Lung (tissue), 17 donors: ENCODE measurements at places on chromosomes 7 and 10.

GRCh38 chr10:88119160-88119559, 255.7 kb downstream of the PTEN start:
- no peak for DNase-seq

DNA sequence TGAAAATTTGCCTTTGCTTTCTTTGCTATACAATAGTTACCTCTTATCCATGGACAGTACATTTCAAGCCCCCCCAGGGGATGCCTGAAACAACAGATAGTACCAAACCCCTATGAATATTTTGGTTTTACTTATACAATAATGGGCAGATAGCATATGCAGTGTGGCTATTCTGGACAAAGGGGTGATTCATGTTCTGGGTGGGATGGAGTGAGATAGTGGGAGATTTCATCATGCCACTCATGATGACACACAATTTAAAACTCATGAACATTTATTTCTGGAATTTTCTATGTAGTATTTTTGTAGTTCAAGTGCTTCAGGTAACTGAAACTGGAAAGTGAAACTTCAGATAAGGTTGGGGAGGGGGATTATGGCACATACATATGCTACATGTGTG, 12.0 kb downstream of the STARD3NL start:
- DNase-seq = no peak

DNA sequence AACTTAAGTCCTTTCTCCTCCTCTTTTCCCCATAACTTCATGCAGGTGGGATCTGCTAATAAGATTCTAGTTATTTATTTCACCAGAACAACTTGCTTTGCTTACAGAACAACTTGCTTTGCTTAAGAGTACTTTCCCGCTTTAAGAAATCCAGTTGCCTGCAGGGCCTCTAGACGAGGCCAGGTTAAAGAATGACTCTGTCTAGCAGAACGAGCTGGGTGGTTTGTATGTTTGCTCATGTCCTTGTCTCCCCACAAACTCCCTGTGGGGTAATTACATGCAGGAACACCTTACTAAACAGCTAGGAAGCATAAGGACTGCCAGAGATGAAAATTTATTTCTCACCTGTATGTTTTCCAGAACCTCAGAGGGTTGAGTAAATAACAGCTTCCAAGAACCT, 8.8 kb upstream of the FZD8 start:
- DNase-seq = no peak

DNA sequence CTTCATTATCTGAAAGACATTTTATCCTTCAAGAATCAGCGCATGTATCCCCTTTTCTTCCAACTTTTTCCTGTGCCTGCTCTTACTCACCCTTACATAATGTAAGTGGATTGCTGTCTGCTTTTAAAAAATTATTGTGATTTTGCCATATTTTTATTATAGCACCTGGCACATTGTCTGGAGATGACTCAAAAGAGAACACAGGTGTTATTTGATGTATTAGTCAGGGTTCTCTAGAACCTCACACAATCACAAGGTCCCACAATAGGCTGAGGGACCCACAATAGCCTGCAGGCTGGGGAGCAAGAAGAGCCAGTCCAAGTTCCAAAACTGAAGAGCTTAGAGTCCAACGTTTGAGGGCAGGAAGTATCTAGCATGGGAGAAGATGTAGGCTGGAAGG, 390.0 kb downstream of the EXOC4 start:
- DNase-seq = no peak

DNA sequence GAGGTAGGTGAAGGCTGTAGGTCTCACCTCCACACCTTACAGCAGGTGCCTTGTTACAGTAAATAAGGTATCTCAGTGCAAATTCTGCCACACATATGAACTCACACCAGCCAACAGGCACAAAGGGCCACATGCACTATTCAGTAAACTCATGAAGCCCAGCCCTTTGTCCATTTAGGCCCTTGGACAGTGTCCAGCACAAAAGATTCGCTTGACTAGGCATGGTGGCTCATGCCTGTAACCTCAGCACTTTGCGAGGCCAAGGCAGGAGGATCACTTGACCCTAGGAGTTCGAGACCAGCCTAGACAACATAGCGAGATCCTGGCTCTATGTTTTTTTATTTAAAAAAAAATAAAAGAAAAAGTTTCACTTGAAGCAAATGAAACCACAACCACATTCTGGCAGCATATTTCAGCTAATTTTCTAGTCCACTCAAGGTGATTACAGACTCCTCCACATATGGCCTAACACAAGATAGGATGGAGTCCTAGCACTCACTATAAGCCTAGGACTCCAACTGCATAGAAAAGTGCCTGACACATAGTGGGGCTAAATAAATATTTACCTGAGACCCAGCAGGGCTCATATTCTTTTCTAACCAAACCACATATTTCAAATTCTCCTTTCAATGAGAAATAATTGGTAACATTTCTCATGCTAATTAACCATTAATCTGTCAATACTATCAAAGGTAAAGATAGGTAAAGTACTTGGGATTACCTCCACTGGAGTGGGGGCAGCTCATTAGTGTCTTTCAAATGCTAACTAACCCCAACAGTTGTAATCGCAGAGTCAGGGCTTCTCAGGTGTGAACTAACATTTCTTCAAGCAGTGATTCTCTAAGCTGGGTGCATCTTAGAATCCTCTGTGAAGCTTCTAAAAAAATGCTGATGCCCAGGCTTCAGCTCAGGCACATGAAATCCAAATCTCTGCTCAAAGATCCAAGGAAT, 4.5 kb upstream of the ANKRD1 start:
- DNase-seq = no peak

GRCh38 chr10:99966306-99966705, 43.4 kb downstream of the DNMBP start:
- DNase-seq = no peak

DNA sequence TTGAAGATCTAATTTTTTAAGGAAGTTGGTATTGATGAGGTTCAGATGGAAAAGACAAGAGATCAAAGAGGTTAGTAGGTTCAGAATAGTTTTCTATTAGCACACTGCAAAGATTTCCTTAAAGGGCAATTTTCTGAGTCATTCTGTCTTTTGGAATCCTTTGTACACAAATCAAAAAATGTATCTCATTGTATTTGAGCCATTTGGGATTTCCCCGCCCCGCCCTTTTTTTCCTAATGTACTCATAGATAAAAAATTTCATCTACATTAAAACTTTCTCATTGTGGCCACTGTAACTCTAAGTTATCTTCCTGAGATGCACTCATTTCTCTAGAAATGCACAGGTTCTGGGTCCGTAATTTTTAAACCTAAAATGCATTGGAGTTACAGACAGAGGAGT, 12.1 kb downstream of the GIMAP6 start:
- no peak for DNase-seq

- no peak for DNase-seq
These were observed 188.2 kb downstream of the MLLT10 start for GRCh38 chr10:21722209-21722608.

- no peak for DNase-seq
These were observed 14.3 kb downstream of the MICALL2 start for GRCh38 chr7:1444925-1445322.

DNA sequence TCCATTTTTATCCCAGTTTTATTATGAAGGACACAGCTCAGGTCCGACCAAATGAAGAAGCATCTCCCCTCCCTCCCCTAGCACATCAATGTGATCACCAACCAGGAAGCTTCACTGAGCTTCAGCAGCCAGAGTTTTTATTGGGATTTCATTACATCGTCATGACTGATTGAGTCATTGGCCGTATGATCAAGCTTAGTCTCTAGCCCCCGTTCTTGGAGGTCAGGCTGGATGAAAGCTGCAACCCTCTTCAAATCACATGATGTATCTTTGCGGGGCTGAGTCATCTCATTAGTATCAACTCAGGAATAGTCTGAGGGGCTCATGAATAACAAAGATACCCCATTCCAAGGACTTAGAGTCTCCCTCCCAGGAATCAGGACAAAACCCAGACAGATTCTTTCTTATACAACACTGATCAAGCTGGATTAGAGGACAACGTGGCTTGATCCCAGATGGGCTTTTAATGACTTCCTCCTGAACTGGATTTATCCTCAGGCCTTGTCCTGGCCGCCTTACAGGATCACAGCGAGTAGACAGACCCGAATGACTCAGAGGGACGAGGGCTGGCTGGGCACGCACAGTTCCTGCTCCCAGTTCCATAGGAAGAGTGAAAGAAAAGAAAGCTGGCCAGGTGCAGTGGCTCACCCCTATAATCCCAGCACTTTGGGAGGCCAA, 14.5 kb downstream of the LIMK1 start:
- DNase-seq = no peak

- DNase-seq = no peak
These were observed 61.8 kb upstream of the A1CF start for GRCh38 chr10:50946991-50947781.

DNA sequence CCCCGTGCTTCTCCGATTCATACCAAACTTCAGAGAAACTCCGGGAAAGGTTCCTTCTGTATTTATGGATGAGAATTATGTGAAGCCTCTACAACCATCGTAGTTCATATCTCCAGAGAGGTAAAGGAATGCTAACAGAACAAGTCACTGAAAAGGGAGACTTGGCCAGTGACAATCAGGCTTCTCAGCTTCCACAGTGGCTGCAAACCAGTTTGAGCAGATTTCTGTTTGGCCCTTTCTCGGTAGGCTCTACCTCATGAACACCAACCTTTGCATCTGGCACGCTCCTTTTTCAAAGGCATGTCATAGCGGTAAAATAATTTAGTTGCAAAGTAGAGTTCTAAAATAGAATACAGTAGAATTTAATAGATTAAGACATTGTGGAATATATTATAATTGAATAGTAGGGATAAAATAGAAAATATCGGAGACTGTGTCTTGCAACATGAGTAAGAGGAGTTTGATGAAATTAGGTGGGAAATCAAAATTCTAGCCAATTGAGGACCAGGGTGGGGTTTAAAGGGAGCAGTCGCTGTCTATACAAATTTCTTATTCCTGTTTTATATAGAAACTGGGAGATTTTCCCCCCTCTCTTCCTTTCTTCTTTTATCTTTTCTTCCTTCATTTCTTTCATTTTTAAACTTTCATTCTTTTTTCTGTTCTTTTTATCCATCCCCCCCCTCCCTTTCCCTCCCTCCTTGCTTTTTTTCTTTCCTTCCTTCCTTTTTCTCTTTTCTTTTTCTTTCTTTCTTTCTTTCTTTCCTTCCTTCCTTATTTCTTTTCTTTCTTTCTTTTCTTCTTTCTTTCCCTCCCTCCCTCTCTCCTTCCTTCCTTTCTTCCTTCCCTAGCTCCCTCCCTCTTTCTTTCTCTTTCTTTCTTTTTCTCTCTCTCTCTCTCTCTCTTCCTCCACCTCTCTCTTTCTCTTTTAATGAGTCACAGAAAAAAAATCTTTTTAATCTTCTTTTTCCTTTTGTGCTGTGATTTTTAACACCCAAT, 161.5 kb upstream of the KLF6 start:
- DNase-seq = peak; percentile 52

- no peak for DNase-seq
These were observed 600.6 kb downstream of the PHTF2 start for GRCh38 chr7:78399033-78399769.

DNA sequence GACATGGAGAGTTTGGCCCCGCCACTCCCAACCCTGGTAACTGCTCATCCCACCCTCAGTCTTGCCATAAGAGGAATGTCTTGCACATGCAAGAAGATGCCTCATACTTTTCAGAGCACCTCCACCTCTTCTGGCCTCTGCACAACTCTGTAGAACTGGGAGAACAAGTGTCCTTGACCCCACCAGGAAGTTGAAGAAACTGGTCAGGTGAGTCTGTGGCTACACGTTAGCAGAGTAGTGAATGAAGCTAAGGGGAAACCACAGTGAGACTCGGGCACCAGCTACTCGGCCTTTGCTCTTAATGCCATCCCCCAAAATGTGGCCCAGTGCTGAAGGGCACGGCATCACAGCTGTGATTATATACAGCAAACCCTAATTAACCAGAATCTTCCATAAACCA, 110.1 kb downstream of the ARID5B start:
- DNase-seq = peak; percentile 37

- no peak for DNase-seq
These were observed 312 bp downstream of the ARL4A start for GRCh38 chr7:12687718-12688171.

- DNase-seq = no peak
These were observed 175.0 kb upstream of the CHRM2 start for GRCh38 chr7:136693166-136694119.

DNA sequence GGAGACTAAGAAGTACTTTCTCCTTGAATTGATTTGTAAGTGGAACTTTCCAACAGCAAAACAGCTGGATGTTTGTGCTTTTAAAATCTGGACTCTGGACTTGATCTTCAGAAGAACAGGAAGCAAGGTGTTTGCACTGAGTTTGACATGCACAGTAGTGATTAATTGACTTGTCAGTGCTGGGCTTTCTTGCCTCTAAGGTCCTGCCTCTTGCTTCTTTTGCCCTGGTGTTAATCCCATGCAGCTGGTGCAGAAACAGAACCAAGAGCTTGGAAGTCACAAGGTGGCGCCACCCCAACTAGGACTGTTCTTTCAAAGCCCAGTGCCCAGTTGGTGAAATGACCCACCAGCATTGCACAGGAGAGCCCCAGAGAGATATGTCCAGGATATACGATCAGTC, 66.8 kb upstream of the SEPHS1 start:
- DNase-seq = no peak

DNA sequence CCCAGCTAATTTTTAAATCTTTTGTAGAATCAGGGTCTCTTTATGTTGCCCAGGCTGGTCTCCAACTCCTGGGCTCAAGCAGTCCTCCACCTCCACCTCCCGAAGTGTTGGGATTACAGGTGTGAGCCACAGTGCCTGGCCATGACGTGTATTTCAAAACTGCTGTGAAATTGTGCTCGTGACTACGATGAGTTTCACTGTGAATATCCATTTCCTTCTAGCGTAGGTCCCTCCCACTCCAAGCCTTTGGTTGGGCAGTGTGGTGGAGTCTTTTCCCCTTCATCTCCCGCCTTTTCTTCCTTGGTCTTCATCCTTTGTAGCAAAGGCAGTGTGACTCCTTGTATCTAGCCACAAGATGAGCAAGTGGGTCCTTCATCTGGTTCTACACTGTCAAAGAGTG, 56.2 kb downstream of the CUL1 start:
- no peak for DNase-seq

DNA sequence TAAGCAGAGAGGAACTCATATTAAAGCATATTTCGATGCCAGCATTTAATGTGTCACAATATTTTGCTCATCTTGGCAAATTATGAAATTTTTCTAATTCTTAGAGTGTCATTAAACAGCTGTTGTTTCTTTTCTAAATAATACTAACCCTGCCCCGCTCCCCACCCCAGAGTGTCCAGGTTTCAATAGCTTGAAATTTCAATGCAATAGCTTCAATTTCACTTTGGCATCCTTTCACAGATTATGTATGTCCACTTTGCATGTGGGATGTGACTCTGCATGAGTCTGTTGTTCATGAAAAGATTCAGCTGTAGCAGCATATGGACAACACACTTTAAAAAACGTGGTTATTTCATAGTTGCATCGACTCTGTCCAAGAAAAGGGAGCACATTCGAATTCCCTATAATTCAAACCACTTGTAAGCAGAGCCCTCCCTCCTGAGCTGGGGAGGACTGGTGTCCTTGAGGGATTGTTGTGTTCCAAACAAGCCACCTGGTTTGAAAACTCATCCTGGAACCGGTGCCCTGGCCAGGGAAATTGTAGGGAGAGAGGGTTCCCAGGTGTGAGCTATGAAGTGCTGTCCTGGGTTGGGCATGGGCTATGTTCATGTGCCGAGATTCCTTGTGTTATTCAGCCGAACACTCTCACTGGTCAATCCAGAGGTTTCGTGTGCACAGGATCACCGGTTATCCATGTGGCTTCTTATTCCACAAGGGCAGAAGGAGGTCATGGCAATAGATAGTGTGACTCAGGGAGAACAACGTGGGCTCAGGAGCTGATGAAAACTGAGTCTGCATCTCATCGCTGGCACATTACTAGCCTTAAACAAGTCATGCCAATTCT, 64.6 kb upstream of the CREB5 start:
- DNase-seq = peak; percentile 63

GRCh38 chr10:104563051-104563450, 78.0 kb upstream of the SORCS3 start:
- no peak for DNase-seq
